Activated T-cell treated with anti-CD3 and anti-CD28 coated beads for 1 hour (primary cell): ENCODE measurements at places on chromosomes 7 and 10.

DNA sequence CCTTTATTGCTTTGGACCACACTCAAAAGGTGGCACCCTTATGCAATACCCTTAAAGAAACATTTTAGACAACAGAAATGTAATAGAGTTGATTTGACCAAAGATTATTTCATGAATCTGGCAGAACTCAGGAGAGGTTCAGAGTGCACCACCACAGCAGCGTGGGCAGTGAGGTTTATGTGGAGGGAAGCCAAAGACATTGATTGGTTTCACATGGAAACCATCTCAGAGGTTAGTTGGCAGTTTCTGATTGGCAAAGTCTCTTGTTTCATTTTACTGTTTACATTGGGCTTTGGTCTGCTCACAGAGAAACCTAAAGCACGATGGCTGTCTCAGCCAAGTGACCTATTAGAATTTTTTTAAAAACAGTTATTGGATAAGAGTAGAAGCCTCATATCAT, 101.3 kb downstream of the SDHAF3 start:
- no peak for DNase-seq

GRCh38 chr7:28573059-28573553, 160.8 kb downstream of the CREB5 start:
- DNase-seq, result no peak

- no peak for DNase-seq
Measured at GRCh38 chr10:71630168-71630567, 89.4 kb downstream of the C10orf105 start.

DNA sequence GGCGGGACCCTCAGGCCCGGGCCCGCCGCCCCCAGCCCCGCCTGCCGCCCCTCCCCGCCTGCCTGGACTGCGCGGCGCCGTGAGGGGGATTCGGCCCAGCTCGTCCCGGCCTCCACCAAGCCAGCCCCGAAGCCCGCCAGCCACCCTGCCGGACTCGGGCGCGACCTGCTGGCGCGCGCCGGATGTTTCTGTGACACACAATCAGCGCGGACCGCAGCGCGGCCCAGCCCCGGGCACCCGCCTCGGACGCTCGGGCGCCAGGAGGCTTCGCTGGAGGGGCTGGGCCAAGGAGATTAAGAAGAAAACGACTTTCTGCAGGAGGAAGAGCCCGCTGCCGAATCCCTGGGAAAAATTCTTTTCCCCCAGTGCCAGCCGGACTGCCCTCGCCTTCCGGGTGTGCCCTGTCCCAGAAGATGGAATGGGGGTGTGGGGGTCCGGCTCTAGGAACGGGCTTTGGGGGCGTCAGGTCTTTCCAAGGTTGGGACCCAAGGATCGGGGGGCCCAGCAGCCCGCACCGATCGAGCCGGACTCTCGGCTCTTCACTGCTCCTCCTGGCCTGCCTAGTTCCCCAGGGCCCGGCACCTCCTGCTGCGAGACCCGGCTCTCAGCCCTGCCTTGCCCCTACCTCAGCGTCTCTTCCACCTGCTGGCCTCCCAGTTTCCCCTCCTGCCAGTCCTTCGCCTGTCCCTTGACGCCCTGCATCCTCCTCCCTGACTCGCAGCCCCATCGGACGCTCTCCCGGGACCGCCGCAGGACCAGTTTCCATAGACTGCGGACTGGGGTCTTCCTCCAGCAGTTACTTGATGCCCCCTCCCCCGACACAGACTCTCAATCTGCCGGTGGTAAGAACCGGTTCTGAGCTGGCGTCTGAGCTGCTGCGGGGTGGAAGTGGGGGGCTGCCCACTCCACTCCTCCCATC, 82.7 kb downstream of the PAX2 start:
- no peak for DNase-seq

- DNase-seq, result no peak
Measured at GRCh38 chr7:155918720-155919390, 106.6 kb upstream of the SHH start.

- DNase-seq, result no peak
Measured at GRCh38 chr7:115511330-115511729, 519.2 kb downstream of the TFEC start.

GRCh38 chr10:15715619-15716227, 4.0 kb downstream of the ITGA8 start:
- DNase-seq, result no peak

- DNase-seq, result no peak
Measured at GRCh38 chr7:148044173-148044572, 546.4 kb upstream of the C7orf33 start.

GRCh38 chr10:102324061-102324460, 71.4 kb upstream of the NFKB2 start:
- no peak for DNase-seq

DNA sequence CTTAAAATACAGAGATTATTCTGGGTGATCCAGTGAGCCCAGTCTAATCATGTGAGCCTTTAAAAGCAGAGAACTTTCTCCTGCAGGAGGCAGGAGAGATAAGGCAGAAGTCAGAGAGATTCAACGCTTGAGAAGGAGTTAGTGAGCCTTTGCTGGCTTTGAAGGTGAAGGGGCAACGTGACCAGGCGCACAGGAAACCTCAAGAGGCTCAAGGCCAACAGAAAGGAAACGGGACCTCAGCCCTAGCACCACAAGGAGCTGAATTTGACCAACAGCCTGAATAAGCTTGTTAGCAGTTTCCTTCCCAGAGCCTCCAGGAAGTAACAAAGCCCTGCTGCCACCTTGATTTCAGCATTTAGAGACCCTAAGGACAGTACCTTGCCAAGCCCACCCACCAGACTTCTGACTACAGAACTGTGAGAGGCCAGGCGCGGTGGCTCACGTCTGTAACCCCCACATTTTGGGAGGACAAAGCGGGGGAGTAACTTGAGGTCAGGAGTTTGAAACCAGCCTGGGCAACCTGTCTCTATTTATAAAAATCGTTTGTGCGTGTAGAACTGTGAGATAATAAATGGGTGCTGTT, 87.3 kb upstream of the KAT6B start:
- DNase-seq, result no peak

DNA sequence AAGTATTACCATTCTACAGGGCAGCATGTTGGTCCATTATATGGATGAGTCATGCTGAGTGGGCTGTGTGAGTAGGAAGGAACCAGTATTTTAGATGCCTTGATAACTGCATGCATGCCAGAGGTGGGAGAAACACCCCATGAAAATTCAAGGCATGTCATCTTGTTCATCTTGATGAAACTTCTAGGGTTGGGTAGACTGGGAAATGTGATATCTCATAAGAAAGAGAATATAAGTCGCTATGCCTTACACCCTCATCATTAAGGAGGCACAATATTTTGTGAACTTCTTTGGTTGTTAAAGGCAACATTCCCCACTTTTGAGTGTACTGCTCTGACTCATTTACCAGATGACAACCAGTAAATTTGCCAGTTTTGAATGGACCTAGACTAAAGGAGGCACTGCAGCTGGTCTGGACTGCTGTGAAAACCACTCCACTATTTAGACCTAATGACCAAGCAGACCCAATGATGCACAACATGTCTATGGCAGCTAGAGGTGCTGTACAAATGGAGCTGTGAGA, 48.0 kb downstream of the ZNF365 start:
- no peak for DNase-seq

DNA sequence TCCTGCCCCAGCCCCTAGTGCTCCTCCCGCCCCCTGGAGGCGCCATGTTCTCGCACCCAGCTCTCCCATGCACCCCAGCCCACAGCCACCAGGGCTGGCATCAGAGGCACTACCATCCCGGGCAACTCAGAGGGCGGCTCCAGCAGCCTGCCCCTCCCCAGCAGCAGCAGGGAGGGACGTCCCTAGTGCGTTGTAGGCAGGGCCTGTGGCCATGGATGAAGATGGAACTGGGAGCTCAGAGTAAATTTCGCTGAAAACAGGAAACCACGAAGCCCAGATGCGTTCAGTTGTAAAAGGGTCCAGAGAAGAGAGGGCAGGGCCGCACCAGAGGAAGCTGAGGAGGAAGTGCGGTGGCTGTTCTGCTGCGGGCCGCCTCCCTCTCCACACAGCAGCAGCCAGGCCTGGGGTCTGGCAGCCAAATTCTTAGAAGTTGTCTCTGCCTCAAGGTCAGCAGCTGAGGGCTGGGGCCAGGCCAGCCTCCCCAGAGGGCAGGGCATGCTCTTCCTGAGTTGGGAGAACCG, 24.6 kb downstream of the VSIR start:
- DNase-seq, result peak; percentile 50

DNA sequence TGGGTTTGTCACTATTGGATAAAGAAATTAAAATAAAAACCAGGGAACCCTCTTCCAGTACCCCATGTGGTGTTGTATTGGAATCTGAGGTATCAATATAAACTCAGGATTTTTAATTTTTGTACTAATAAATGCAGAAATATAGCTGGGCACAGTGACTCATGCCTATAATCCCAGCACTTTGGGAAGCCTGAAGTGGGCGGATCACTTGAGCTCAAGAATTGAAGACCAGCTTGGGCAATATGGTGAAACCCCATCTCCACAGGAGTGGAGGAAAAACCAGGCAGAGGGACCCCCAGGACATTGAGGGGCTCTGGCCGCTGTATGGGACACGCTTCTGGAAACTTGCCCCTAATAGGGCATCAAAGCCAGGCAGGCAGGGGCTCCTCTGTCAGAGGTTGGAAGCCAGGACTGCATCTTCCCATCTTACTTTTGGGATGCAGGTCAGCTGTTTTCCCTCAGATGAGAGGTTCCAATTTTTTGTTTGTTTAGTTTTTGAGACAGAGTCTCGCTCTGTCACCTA, 11.1 kb downstream of the ADIRF start:
- no peak for DNase-seq

DNA sequence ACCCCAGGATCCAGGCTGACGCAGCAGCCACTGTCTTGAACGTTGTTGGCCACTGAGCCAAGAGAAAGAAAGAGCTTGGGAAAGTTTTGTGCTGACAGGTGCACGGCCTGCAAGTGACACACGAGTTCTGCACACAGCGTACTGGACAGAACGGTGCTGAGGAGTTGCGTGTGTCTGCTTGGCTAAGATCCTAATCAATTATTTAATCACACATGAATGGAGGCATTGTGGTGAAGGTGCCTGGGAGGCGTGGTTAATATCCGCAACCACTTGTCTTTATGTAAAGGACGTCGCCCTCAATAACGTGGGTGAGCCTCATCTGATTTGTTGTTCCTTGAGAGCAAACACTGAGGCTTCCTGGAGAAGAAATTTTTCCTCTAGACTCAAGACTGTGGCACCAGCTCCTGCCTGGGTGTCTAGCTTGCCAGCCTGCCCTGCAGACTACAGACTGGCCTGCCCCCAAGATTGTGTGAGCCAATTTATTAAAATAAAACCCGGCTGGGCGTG, 16.6 kb upstream of the GNA12 start:
- no peak for DNase-seq

- DNase-seq, result no peak
Measured at GRCh38 chr7:1542841-1543747, 12.6 kb downstream of the MAFK start.
